ENCODE measurements at places on chromosomes 3 and 15.
A peak's percentile ranks its signal among the peaks of the same experiment; 100 is the strongest.

- no peak for DNase-seq
Measured at GRCh38 chr15:23753248-23753647, 66.1 kb upstream of the NDN start.

GRCh38 chr3:179263134-179263533 lies 12.2 kb upstream of the KCNMB3 start:
- DNase-seq = no peak

- peak; percentile 47 for DNase-seq
Measured at GRCh38 chr3:31116651-31117050, 222.2 kb upstream of the GADL1 start.

DNA sequence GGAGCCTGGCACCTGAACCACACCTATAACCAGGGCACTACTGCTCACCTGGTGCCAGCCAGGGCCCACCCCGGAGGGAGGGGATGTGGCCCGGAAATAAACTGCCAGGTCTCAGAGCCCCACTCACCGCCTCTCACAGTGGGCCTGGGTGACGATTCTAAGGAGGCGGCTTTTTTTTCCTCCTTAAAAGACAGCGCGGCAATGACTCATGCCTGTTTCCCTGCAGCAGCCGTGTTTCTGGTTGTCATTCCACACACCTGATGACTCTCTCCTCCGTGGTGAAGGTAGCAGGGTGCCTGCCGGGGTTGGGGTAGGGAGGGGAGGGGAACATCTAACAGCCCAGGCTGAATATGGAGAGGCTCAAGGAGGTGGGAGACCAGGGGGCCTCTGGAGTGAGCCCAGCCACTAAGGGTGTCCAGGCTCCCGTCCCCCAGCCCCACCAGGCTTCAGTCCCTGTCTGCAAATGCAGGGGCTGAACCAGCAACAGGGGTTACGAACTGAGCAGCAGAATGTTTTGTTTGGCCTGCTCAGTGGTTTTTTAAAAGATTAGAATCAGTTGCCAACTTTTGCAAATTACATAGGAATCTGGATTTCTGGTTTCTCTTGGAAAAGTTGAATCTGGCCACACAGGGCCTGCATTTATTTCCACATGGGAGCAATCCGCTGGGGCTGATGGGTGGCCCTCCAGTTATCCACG lies 127.3 kb upstream of the LINGO1 start:
- DNase-seq = no peak

GRCh38 chr3:185976977-185977678 lies 39.3 kb upstream of the TRA2B start:
- peak; percentile 41 for DNase-seq

GRCh38 chr15:60375306-60375705 lies 22.5 kb downstream of the ANXA2 start:
- DNase-seq = no peak

DNA sequence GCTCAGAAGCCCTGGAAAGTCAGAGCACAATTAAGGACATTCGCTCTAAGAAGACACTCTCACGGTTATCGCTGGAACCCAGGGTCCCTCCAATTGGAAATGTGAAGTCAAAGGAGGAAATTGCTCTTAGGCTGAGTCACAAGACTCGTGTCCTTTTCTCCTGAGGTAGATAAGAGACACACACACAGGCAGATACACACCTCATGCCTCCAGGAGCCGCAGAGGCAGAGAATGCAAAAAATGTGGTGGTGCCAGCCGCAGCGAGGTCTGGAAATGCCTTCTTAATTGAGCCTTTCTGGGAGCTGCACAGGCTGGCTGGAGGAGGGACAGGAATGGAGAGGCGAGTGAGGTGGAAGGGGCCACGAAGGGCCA lies 189.3 kb downstream of the OPA1 start:
- DNase-seq = no peak

GRCh38 chr3:98628317-98628716 lies 34.9 kb upstream of the CPOX start:
- DNase-seq = no peak

DNA sequence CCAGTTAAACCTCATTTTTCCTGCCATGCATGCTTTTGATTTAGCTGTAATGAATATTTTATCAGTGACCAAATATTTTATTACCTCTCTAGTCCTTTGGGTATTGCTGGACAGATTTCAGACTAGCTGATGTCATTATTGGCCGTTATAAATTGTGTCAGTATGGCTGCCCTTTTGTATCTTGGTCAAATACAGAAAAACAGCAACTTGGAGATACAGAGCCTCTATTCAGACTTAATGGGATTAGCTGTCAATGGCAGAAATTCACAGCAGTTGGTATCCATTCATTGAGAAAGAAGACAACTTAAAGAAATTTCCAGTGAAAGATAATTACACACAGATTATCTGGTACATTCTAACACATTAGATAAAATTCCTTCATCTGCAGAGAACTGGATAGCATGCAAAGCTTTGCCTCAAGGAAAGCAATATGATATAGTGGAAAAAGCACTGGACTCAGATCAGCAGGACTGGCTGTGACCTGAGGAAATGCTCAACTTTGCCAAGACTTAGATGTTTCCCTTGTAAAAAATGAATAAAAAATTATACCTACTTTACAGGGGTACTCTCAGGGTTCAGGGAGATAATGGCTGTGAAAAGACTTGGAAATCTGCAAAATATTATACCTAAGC lies 20.8 kb downstream of the COL6A6 start:
- DNase-seq = no peak

GRCh38 chr3:86634361-86634760 lies 356.6 kb downstream of the VGLL3 start:
- DNase-seq = no peak
